ENCODE measurements at places on chromosomes 2 and 18.

- DNase-seq = no peak
These were observed 100.3 kb downstream of the DAW1 start for GRCh38 chr2:227971619-227972230.

DNA sequence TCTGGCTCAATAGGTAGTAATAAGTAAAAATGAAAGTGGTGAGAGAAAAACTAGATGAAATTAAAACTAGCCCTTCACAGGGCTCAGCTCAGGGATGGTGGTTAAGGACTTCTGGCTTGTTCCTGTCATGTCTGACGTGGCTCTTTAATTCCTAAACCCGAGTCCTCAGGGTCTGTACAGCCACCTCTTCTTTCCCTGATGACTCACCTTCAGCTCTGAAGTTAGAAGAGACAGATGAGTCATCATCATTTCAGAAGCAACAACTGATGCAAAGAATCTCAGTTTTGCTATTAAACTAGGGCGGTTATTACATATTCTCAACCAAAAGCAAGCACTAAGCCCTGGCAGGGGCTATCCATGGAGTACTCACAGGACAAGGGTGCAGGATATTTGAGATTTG, 24.0 kb upstream of the ITGB6 start:
- no peak for DNase-seq

DNA sequence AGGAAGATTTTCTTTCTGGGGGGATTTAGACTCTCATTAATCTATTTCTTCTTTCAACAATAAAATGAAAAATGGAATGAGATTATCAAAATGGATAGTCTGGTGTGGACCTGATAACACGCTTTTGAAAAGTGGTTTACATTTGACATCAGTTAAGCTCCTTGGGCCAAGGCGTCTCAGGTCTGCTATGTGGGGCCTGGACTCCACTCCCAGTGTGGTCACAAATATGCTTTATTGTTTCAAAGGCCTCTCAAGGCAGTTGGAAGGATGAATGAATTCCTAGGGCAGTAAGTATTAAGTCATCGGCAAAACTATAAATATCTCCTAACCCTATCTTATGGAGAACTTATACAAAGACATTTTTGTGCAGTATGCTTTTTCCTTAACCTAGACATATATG, 74.5 kb downstream of the ETAA1 start:
- DNase-seq = no peak

GRCh38 chr2:201205515-201205849, 22.5 kb downstream of the CASP10 start:
- no peak for DNase-seq

DNA sequence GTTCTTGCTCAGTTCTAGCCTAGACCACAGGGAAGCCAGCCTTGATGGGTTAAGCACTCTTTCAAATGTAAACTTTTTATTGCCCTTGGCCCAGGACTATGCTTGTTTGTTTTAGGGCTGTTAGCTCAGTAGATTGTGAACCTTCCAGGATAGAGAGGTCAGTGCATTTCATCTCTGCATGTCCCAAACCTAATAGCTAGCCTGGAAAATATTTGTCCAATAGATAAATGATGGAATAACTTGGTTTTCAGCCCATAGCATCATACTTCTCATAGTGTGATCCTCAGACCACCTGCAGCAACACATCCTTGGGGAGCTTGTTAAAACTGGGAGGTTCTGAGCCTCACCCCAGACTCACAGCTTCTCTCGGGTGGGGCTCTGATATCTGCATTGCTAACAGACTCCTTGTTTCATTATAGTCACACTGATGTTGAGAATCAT, 59.8 kb downstream of the TRIB2 start:
- no peak for DNase-seq

GRCh38 chr2:120206022-120206581, 17.1 kb downstream of the TMEM185B start:
- no peak for DNase-seq

DNA sequence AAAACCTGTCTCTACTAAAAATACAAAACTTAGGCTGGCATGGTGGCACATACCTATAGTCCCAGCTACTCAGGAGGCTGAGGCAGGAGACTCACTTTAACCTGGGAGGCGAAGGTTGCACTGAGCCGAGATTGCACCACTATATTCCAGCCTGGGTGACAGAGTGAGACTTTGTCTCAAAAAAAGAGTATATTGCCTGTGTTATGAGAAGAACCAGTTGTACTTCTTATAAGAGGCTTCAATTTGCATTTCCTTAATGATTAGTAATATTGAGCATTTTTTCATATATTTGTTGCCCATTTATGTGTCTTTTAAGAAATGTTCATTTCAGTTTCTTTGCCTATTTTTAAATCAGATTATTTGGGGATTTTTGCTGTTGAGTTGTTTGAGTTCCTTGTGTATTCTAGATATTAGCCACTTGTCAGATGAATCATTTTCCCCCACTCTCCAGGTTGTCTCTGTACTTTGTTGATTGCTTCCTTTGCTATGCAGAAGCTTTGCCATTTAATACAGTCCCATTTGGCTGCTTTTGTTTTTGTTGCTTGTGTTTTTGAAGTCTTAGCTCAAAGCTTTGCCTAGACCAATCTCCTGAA, 75.8 kb upstream of the LRPPRC start:
- no peak for DNase-seq

DNA sequence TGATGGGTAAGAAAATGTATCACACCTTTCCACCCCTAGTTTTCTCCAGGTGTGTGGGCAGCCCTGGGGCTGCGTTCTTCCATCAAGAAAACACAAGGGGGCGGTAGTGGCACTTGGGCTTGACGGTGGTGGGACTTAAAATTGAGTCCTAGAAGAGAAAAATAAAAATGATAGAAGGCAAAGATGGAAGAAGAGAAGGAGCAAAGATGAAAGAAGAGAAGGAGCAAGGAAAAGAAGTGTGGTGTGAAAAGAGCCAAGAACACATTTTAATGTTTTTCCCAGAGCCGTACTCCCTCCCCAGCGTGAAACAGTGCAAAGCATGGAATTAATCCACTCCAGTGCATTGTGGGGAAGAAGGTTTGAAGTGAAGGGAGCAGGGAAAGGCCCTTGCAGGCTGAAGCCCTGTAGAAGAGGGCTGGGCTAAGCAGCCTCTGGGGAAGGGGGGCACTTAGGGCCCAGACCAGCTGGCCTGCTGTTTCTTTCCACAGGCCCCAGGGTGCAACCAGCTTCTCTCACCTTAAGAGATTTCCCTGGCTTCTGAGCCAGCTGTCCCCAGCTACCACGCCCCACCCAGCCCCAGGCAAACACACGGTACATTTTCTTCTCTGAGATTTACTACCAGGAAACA, 256.8 kb downstream of the RNF152 start:
- DNase-seq = no peak

Measured in stimulated activated CD8-positive, alpha-beta memory T cell treated with anti-CD3 and anti-CD28 coated beads, Interleukin-7, amount 100 ng/mL, for 24 hours (primary cell).